ENCODE measurements at places on chromosomes 4 and X.

- DNase-seq = no peak
Observed at GRCh38 chr4:55409468-55410171, 13.9 kb downstream of the TMEM165 start.

DNA sequence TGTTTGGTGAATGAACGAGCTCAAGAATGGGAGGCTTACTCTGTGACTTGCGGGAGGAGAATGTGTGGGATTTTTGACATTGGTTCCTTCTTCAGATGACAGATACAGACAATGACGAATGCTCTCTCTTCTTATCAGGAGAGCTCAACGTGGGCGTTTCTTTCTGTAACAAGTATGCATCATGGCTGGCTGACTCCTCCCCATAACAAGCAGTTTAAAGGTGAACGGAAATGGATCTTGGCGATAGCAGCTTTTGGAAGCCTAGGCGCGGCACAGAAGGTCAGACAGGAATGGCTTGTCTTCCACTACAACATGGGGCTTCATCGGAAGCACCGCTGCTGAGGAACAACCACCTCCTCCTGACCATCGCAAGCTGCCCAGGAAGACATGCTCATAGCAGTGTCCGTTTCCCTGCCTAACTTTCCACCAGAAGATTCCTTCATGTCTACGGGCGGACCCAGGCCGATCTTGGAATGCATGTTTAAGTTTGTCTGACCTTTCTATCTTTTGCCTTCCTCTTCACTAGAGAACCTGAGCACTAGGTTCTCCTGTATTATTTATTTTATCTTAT is 18.3 kb upstream of the ACSL1 start:
- DNase-seq = no peak

- DNase-seq = no peak
Observed at GRCh38 chr4:8427761-8428287, 12.7 kb downstream of the ACOX3 start.

- DNase-seq = no peak
Observed at GRCh38 chr4:185542626-185543315, 7.5 kb upstream of the PDLIM3 start.

DNA sequence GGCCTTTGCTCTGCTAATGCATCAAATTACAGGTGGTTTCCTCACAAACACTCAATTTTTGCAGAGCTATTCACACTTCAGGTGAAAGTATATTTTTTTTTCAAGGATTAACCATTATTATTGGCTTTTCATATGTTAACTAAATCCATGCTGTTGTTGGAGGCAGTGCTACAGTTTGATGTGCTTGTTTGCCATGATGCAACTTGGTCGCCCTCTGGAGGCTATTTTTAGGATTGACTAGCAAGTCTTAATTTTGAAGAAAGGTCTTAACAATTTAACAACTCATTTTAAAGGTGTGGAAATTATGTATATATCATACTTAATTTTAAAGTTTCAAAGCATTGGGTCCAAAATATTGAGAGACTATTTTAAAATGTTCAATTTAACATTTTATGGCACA is 168.8 kb upstream of the FAM47A start:
- no peak for DNase-seq

- no peak for DNase-seq
Observed at GRCh38 chr4:8761167-8761823, 110.3 kb downstream of the HMX1 start.

GRCh38 chrX:78922754-78923153 is 22.4 kb upstream of the P2RY10 start:
- no peak for DNase-seq

DNA sequence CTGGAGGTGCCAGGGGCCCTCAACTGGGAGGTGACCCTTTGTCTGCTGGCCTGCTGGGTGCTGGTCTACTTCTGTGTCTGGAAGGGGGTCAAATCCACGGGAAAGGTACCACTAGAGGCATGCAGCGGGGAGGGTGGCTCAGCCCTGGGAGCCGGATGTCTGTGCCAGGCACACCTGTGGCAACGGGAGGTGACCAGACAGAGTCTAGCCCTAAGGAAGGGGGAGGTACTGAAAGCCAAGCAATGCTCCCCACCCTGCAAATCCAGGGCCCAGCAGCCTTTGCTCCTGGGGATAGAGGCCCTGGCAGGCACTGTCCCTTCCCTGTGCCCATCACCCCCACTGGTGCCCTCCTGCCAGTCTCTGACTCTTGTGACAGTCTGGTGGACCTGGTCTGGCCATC is 4.3 kb downstream of the SLC6A8 start:
- DNase-seq = no peak

GRCh38 chr4:53905276-53905940 is 159.0 kb downstream of the CHIC2 start:
- no peak for DNase-seq

- DNase-seq = no peak
Observed at GRCh38 chrX:148555101-148555500, 54.7 kb downstream of the AFF2 start.

GRCh38 chr4:41207291-41207831 is 7.0 kb downstream of the APBB2 start:
- no peak for DNase-seq

- DNase-seq = no peak
Observed at GRCh38 chrX:84729809-84730208, 227.6 kb upstream of the HDX start.

DNA sequence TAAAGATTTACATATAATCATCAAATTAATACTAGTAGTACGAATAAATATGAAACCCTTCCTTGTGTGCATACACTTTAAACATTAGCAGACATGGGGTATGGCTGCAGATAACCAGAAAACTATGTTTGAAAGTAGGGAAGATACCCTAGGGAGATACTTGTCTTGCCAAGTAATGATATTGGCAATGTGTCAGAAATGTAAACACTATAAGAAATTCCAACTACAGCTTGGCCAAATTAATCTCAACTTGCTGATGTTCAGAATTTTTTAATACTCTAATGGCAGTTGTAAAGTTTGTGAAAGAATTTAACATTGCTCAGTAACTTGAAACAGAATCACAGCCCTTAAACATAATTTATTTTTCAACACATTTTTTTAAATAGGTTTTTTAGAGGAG is 27.4 kb upstream of the HPGD start:
- no peak for DNase-seq

DNA sequence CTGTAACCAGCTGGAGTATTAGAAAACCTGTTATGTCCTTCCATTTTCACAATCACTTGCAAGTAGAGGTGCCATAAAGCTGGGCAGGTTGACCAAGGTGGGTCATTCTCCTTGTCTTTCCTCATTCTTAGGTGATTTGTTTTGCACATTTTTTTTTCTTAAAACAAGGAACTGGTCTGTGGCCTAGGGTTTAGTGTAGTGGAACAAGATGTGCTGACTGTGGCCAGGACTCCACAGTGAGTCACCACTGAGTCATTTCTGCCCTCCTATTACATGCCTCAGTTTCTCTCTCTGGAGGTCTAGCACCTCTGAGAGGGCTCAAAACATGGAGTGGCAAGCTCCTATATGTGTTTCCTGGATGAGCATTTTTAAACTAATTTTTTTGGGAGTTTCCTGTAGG is 355.9 kb downstream of the GPM6A start:
- DNase-seq = no peak

DNA sequence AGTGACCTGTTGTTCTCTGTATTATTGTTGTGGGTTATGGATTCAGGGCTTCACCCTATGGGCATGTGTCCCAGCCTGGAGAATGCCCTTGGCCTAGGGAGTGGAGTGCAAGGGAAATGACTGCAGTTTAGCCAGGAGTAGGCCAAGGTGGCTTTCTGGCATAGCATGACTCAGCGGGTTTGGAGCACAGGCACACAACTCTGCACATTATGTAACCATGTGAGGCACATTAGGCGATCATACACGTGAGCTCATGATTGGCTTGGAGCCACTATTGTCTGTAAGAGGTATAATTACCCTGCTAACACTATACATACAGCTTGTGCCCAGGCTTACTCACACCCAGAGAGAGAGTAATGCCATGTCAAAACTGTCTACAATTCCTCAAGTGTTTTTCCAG is 35.1 kb upstream of the TACR3 start:
- DNase-seq = no peak

DNA sequence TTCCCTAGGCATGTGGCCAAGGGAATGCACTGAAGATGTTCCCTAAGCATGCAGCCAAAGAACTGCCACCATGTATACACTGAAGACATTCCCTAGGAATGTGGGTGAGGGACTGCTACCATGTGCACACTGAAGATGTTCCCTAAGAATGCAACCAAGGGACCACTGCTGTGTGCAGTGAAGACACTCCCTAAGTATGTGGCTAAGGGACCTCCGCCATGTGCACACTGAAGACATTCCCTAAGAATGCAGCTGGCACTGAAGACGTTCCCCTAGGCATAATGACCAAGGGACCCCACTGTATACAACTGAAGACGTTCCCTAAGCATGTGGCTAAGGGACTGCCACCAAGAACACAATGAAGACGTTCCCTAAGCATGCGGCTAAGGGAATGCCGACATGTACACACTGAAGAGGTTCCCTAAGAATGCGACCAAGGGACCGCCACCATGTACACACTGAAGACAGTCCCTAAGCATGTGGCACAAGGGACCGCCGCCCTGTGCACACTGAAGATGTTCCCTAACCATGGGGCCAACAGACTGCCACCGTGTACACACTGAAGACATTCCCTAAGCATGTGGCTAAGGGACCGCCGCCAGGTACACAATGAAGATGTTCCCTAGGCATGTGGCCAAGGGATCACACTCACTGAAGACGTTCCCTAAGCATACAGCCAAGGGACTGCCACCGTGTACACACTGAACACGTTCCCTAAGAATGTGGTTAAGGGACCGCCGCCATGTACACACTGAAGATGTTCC is 25.6 kb downstream of the DHRSX start:
- DNase-seq = no peak

DNA sequence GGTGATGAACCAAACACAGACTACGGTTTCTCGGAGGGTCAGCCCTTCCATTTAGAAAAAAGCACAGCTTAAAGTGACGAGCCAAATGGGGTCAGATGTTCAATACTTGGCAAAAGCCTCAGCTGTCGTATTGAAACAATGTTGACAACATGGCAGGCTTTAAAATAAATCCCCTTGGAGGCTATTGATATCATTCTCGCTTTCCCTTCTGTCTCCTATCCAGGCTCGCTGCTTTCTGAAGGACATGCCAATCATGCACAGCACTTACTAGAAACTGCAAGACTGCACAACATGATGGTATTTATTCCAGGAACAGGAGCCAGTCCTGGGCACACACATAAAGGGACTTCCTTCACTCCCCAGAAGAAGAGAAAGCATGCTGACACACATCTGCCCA is 137.9 kb downstream of the SLC7A11 start:
- DNase-seq = no peak

DNA sequence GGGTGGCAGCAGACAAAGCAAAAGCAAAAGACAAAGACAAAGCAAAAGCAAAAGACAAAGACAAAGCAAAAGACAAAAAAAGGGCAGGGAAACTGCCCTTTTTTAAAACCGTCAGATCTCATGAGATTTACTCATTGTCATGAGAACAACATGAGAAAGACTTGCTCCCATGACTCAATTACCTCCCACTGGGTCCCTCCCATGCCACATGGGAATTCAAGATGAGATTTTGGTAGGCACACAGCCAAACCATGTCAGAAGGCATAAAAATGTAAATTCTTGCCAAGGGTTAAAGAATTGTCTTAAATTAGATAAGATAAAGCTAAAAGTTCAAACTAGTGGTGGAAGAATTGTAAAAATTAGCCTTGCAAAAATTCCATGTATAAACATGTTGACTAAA is 419.7 kb downstream of the TRAM1L1 start:
- no peak for DNase-seq

DNA sequence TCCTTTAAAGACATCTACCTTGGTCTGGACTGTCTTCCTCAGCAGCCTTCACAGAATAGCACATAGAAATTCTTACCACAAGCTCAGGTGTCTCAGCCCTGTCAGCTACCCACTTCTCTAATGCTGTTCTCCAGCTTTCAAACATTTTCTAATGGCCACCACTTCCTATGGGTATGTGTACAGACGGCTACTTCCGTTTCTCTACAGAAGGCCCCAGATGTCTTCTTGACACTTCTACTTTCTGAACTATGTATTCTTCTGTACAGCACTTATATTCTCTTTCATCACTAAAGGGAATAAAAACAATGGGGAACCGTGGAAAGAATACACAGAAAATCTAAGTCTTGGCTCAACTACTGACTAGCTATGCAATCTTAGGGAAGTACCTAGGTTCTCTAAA is 13.3 kb downstream of the OPHN1 start:
- DNase-seq = no peak

- DNase-seq = no peak
Observed at GRCh38 chr4:113083346-113083745, 33.9 kb downstream of the ANK2 start.

- no peak for DNase-seq
Observed at GRCh38 chr4:98976716-98977115, 18.8 kb upstream of the METAP1 start.

- no peak for DNase-seq
Observed at GRCh38 chr4:69088473-69088872, 7.8 kb upstream of the UGT2B7 start.
